CD4-positive, alpha-beta T cell treated with Interleukin-4 for 1 hour (primary cell): ENCODE measurements at places on chromosomes 7 and 10.

GRCh38 chr7:11428877-11429581 is 403.0 kb downstream of the THSD7A start:
- DNase-seq, result no peak

DNA sequence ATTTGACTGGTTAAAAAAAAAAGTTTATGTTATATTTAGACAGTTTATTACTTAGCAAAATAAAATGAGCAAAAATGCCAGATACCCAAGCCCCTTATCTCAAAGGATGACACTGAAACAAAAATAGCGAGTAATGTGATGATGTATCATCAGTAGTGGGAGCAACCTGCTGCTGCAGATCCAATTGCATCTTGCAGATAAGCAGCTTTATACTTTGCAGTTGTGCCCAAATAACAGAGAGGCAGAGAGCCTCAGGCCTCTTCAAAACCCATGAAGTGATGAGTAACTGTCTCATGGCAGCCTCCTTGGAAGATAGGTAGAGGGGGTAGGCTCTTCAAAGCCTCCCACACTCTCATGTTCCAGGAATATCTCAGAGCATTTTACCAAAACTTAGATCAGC is 468.2 kb upstream of the LRRTM3 start:
- DNase-seq, result no peak

DNA sequence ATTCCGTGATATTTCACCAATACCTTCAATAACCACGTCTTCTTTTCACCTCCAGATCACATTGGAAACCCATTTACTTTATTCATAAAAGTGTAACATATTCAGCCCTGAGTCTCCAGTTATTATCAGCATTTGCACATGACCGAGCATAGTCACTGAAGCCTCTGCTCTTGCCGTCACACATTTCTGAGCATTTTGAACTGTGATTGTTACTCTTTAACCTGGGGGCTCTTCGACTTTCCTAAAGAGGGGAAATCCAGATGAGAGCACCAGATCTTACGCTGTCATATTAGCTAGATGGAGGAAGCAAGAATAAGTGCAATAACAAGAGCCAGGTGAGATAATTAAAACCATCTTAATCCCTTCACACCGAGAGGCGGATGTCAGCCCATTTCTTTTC is 260.0 kb upstream of the NRP1 start:
- DNase-seq, result no peak

GRCh38 chr10:3195726-3196125 is 23.1 kb upstream of the PITRM1 start:
- no peak for DNase-seq

- no peak for DNase-seq
These were observed 125.7 kb upstream of the MYO3A start for GRCh38 chr10:25808372-25808771.

- DNase-seq, result no peak
These were observed 528.6 kb downstream of the SORCS1 start for GRCh38 chr10:106635947-106636346.

- DNase-seq, result no peak
These were observed 651.5 kb upstream of the NRP1 start for GRCh38 chr10:33986016-33986415.

- DNase-seq, result peak; percentile 14
These were observed 81.4 kb upstream of the GJD4 start for GRCh38 chr10:35523670-35524225.

DNA sequence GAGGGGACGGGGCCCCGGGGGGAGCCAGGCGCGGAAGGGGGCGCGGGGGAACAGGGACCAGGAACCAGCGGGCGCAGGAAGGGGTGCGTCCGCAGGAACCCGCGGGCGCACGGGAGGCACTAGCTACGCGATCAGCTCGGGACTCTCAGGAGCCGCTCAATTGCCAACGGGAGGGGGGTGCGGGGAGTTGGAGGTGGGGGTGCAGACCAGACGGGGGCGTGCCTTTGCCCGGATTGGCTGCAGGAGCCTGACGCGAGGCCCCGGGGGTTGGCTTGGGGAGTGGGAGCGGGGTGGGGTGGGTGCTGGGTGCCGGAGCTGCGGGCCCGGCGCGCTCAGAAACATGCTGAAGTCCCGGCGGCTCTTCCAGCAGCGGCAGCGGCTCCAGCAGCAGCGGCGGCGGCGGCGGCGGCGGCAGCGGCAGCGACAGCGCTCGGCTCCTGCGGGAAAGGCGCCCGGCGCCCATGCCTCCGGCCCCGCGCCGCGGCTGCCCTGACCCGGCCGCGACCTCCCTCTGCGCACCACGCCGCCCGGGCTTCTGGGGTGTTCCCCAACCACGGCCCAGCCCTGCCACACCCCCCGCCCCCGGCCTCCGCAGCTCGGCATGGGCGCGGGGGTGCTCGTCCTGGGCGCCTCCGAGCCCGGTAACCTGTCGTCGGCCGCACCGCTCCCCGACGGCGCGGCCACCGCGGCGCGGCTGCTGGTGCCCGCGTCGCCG is at the start of gene ADRB1:
Gene ADRB1, plus strand, starts transcription at position 335 of the 715 bp plus-strand sequence. Its CDS starts 267 bp downstream, at position 602.
- DNase-seq, result peak; percentile 46

GRCh38 chr10:14958872-14959220 is 342 bp upstream of the MEIG1 start:
- DNase-seq, result no peak

GRCh38 chr7:129073204-129073603 is 18.3 kb upstream of the TNPO3 start:
- no peak for DNase-seq

DNA sequence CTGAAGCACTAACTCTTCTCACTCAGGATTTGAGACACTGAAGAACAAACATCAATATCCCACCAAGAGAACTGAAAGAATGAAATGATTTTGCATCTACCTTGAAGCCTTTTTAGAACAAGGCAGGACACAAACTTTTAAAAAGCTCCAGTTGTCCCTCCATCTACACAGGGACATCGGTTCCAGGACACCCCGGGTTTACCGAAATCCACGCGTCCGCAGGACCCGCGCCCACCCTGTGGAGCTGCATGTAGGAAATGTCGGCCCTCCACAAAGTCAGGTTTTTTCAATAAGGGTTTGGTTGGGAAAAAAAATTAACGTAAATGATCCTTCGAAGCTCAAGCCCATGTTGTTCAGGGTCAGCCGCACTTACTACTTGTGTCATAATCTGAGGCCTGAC is 94.0 kb downstream of the DIP2C start:
- no peak for DNase-seq

- no peak for DNase-seq
These were observed 288.9 kb downstream of the BBS9 start for GRCh38 chr7:33418251-33418701.

- no peak for DNase-seq
These were observed 572.4 kb downstream of the PHTF2 start for GRCh38 chr7:78370936-78371335.

- no peak for DNase-seq
These were observed 163.5 kb downstream of the ADRA2A start for GRCh38 chr10:111240348-111240747.

DNA sequence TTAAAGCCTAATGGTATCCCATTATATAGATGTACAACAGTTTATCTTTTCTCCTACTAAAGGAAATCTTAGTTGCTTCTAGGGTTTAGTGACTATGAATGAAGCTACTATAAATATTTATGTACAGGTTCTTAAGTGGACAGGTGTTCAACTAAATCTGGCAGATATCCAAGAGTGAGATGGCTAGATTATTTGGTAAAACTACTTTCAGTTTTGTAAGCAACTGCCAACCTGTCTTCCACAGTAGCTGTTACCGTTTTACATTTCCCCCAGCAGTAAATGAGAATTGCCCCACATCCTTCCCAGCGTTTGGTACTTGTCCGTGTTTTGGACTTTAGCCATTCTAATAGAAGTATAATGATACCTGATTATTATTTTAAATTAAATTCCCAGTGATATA is 144.9 kb upstream of the MAGI2 start:
- no peak for DNase-seq
